H4 (cell line): ENCODE measurements at places on chromosomes 7 and 10.

DNA sequence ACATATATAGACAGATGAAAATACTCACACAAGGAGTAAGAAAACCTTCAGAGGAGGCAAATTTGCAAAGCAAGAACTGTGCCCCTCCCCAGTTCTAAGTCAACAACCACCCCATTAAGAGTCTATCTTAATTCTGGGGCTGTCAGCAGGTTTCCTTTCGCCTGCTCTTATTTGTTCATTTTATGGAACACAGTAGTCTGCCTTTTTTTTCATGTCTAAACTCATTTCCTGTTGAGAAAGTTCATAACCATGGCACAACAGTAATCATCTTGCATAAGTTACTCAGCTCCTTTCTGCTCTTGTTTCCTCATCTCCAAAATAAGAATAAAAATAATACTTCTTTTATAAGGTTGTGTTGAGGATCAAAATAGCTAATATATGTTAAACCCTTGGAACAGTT is 25.8 kb upstream of the AMPH start:
- no peak for DNase-seq

DNA sequence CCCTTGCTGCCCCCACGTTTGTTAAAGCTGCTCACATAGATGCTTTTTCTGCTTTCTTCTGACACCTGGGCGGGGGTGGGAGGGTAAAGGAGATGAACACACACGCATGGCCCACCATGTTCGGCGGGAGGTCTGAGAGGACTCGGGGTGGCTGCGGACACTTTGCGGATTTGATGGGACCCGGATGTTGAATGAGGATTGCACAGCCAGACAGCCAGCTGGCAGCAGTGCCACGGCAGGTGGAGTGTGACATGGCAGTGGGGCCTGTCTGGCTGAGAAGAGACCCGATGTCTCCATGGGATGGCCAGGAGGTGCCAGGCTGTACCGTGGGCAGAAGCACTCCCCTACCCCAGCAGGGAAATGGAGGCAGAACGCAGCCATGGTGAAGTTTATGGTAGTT is 31.2 kb downstream of the PPP2R2D start:
- no peak for DNase-seq

DNA sequence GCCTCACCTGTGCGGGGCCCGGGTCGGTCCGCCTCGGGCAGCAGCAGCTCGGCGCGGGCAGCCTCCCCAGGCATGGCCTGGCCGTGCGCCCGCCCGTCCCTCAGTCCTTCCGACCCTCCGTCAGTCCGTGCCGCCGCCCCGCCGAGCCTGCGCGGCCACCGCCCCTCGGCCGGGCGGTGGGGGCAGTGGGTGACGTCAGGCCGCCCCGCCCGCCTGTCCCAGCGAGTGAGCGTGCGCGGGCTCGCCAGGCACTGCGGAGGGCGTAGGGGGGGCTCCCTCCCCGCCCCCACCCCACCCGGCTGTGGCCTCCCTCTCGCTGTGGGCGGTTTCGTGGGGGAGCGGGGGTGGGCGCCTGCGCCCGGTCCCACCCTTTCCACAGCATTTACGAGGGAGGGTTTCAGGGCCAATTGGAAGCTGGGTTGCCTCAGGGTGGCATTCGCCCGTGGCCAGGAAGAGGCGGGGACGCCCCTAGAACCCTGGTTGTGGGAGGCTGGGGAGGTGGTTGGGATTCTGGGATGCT is at the start of gene NACAD:
TSS of gene NACAD (minus strand) at position 149 of the 520 bp plus-strand sequence. CDS start at position 74, 75 bp downstream.
- DNase-seq, result no peak

- DNase-seq, result no peak
Observed at GRCh38 chr7:47474211-47474936, 107.5 kb downstream of the TNS3 start.

DNA sequence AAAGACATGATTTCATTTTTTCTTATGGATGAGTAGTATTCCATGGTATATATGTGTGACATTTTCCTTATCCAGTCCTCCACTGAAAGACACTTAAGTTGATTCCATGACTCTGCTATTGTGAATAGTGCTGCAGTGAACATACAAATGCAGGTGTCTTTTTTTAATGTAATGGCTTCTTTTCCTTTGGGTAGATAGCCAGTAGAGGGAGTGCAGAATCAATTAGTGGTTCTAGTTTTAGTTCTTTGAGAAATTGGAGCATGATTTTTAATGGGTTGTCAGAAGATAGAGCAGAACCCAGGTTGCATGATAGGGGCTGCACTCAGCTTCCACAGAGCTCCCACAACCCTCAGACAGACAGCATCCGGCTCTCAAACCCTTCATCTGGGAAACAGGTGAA is 152.9 kb upstream of the PLXDC2 start:
- DNase-seq, result no peak

DNA sequence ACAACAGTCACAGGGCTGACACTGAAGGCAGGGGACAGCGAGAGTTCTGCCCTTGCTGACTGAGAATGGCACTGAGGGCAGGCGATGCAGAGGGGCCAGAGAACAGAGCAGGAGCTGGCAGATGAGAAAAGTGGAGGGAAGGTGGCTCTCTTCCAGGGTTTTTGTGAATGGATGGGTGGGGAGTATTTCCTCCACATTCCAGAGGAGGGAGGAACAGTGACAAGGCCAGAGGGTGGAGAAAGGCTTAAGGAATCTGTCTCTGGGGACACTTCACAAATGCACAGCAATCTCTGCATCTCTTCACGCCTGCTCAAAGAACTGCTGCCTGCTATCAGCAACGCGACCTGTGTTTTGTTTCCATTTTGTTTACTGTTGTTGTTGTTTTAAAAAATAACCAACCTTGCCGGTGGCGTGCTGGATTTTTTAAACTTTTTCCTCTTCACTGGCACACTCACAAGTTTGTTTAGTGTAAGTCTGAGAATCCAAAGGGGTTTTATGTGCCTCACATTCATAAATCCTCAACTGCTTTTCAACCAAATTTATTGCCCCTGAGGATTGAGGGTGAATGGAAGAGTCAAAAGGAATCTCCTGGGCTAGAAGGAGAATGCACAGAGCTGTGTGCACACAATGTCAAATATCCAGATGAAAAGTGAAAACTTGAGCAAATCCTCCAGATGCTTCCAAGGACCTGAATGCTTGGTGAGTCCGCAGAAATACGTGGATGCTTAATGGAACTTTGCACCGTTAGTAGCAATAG is 129.3 kb downstream of the GLI3 start:
- DNase-seq, result peak; percentile 73

- no peak for DNase-seq
Observed at GRCh38 chr7:82032901-82033300, 263.1 kb upstream of the HGF start.

- DNase-seq, result peak; percentile 36
Observed at GRCh38 chr7:85469446-85470010, 282.7 kb upstream of the SEMA3D start.

DNA sequence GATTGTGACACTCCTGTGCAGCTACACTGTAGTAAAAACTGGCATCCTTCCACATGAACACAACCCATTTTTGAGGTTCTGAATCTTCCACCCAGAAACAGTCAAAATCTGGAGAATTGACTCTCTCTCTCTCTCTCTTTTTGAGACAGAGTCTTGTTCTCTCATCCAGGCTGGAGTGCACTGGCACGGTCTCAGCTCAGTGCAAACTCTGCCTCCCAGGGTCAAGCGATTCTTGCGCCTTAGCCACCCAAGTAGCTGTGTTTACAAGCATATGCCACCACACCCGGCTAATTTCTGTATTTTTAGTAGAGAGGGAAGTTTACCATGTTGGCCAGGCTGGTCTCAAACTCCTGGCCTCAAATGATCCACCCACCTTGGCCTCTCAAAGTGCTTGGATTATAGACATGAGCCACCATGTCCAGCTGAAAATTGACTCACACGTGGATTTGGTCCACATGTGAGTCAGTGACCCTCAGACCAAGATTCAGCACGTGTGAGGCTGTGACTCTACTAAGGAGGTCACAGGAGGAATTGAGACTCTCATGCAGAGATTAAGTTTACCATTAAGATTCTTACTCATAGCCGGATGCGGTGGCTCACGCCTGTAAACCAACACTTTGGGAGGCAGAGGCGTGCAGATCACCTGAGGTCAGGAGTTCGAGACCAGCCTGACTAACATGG is 12.1 kb upstream of the ZNF107 start:
- DNase-seq, result no peak

DNA sequence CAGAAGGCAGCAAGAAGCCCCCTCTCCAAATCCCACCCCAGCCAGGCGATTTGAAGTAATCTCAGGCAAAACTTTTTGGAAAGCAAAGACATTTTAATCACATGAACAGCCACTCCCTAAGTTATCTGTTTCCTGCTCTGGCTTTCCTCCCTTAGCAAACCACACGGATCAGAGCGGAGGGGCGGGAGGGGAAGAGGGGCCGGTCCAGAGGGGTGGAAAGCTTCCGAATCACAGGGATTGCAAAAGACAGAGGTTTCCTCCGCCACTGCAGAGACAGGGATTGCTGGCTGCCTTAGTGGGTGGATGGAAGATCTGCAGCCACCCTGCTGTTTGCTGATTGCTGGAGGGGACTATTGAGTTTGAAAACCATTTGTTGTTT is 41.2 kb downstream of the ZCCHC24 start:
- peak; percentile 57 for DNase-seq

GRCh38 chr7:22934473-22935065 is 79.4 kb downstream of the HYCC1 start:
- no peak for DNase-seq

GRCh38 chr10:73517166-73517888 is 21.5 kb upstream of the PPP3CB start:
- DNase-seq, result no peak

DNA sequence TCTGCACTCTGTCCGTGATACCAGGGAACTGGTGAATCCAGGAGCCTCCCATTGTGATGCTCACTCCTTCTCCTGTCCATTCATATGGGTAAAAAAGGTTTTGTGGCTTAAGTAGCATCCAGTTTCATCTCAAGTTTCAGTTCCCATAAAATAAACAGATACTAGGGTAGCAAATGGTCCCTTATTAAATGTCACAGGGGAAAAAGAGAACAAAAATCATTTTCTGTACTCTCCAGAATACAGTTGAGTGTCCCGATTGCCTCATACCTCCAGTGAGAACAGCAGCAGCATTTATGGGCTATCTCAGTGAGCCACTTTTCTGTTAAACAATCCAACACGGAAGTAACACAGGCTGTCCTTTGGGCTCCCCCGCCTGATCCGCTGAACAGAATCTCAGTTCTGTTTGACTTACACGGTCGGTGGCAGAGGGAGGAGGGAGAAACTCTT is 179.6 kb downstream of the CELF2 start:
- no peak for DNase-seq

DNA sequence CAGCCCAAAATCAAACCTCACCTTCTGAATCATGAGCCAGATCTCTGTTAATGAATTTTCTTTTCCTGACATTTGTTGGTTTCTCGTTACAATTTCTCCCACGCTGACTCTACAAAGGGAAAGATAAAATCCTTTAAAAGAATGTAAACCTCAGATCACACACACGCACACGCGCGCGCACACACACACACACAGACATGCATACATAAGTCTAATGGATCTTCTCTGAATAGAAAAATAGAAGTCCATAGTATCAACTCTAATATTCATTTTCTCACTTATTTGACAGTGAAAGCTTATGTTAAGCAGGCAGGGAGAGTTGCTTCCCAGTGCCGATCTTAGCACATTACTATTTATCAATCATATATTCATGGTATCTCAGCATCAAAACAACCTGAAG is 1.4 kb downstream of the ETV1 start:
- peak; percentile 69 for DNase-seq

GRCh38 chr10:96618653-96619052 is 31.8 kb upstream of the TM9SF3 start:
- DNase-seq, result no peak

DNA sequence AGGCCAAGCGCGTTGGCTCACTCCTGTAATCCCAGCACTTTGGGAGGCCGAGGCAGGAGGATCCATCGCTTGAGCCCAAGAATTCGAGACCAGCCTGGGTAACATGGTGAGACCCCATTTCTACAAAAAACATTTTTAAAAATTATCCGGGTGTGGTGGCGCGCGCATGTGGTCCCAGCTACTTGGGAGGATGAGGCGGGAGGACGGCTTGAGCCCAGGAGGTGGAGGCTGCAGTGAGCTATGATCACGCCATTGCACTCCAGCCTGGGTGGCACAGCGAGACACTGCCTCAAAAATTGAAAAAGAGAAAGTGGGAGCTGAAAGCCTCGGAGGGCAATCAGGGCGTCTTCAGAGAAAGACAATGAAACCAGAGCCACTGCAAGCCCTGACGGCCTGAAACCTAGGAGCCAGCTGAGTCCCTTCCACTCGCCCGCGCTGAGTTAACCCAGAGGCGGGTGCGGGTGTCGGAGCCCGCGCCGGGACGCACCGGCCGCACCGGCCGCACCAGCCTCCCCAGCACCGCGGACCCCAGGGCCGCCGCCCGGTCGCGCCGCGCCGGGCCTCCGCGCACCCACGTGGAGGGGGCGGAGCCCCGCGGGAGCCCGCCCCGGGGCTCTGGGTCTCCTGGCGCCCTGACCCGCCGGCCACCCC is 22.4 kb downstream of the ZFAND2A start:
- DNase-seq, result no peak
